Fibroblast of skin of right biceps (primary cell): ENCODE measurements at places on chromosomes 2 and 18.

DNA sequence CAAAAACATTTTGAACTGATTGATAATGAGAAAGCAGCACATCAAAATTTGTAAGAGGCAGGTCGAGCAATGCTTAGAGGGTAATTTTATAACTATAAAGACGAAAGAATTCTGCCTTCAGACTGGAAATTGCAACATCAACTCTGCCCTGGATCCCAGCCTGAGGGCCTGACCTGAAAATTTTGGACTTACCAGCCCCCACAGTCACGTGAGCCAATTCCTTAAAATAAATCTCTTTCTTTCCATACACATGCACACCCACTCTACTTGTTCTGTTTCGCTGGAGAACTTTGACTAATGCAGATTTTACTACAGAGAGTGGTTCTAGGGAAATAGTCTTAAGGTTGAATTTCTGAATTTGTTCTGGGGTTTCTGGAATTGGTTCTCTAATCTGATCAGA, 14.6 kb upstream of the ACOXL start:
- DNase-seq: no peak

DNA sequence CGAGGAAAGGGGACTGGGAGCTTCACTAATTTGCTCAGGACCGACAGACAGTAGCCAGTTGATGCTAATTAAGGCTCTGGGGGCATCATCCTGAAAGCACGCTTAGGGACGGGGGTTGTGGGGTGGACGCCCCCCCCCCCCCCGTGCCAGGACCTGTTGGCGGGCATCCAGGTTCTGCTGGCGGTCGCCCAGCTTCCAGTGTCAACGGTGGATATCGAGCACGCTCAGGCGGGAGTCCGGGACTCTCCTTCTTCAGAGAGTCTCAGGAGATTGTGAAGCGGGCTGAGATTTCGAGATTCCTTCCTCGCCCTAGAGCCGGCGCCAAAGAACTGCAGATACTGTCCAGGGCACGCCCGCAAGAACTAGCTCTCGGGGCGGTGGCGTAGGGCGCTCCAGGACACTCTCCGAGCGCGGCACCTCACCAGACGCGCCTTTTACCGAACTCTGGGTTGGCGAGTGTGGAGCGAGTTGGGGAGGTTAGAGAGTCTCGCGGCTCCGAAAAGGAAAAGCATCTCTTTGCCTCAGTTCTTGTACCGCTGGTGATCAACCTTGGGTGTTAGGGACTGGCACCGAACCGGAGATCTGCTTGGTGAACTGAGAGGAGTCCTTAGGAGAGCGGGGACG, 5.6 kb downstream of the RAX start:
- DNase-seq: peak; percentile 20

GRCh38 chr2:218367415-218368149, 10.9 kb downstream of the CATIP start:
- peak; percentile 69 for DNase-seq

- DNase-seq: peak; percentile 64
These were observed 4.5 kb downstream of the TWIST2 start for GRCh38 chr2:238852206-238852869.

GRCh38 chr18:39208729-39209128, 1643.1 kb upstream of the CELF4 start:
- no peak for DNase-seq

- no peak for DNase-seq
These were observed 9.9 kb downstream of the C1D start for GRCh38 chr2:68052717-68053422.

DNA sequence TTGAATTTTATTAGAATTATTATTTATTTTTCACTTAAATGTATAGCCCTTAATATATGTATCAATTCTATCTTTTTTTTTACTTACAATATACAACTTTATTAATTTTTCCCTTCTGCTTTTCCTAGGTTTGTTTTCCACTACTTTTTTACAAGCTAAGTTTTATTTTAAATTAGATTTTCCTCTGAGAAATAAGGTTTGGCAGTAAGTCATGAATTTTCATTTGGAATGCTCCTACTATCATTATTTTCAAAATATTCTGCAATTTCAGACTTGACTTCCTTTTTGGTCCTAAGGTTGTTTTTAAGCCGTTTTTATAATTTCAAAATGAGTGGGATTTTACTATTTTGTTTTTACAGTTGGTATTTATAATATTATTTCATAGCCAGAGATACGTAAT, 222.8 kb upstream of the PIEZO2 start:
- no peak for DNase-seq
